ENCODE measurements at places on chromosomes 2 and 18. TPM values are rescaled to one million over a fixed set of nuclear protein-coding genes. Genes with fewer than 3 reads are reported as not detected.

The ATP6V1B1 gene
- total RNA-seq: not detected

The NYAP2 gene
- total RNA-seq: not detected

The CYP27C1 gene
- not detected for total RNA-seq

The TCF23 gene
- not detected for total RNA-seq

All from pulmonary artery endothelial cell (primary cell).